Common myeloid progenitor, CD34-positive (primary cell): ENCODE measurements at places on chromosomes 5 and 9.

- no peak overlapping the region for H3K27ac ChIP-seq
- no peak for DNase-seq
- H3K4me1 ChIP-seq = no peaks in the 10 kb centered on the region
- no peak overlapping the region for H3K4me3 ChIP-seq
- H3K27me3 ChIP-seq = no peaks in the 10 kb centered on the region
These were observed 105.1 kb downstream of the PHF2 start for GRCh38 chr9:93681269-93682154.

DNA sequence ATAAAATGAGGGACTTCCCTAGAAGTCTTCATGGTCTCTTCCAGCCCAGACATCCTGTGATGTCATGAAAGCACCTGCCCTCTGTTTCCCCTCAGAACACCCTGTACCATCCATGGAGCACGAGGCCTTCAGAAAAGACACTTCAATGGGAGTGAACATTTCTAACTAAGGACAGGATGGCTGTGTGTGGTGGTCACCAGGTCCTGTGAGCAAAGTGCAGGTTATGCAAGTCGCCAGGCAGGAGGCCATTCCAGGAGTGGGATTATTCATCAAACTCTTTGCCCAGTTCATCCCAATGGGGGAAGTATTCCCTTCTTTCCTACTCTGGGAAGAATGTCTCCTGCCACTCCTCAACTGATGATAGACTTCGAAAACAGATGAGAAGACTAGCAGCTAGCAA lies 80.5 kb downstream of the SLC1A3 start:
- peaks cover 41% of the 10 kb centered on the region for H3K4me1 ChIP-seq
- no peak overlapping the region for H3K4me3 ChIP-seq
- H3K27ac ChIP-seq = no peak overlapping the region
- DNase-seq = no peak
- H3K36me3 ChIP-seq = no peaks in the 10 kb centered on the region

DNA sequence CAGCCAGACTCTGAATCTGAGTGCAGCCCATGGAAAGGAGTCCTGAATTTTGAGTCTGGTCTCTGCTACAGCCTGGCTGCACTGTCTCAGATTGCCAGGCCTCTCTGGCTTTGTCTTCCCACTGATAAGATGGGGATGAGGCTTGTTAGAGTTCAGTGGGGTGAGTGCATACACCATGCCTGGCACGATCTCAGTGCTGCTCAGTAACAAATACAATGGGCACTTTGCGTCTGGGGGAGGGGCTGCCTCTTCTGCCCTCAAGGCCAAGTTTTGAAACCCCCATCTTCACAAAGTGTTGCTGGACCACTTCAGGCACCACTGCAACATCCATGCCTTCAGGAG lies 49.0 kb downstream of the PPARGC1B start:
- no peak overlapping the region for H3K27ac ChIP-seq
- H3K36me3 ChIP-seq = peaks cover 3% of the 10 kb centered on the region
- no peaks in the 10 kb centered on the region for H3K27me3 ChIP-seq

GRCh38 chr5:90353254-90353653 lies 56.3 kb downstream of the CETN3 start:
- no peaks in the 10 kb centered on the region for H3K36me3 ChIP-seq
- no peaks in the 10 kb centered on the region for H3K27me3 ChIP-seq
- no peak overlapping the region for H3K4me3 ChIP-seq
- H3K4me1 ChIP-seq = no peaks in the 10 kb centered on the region
- H3K27ac ChIP-seq = no peak overlapping the region

DNA sequence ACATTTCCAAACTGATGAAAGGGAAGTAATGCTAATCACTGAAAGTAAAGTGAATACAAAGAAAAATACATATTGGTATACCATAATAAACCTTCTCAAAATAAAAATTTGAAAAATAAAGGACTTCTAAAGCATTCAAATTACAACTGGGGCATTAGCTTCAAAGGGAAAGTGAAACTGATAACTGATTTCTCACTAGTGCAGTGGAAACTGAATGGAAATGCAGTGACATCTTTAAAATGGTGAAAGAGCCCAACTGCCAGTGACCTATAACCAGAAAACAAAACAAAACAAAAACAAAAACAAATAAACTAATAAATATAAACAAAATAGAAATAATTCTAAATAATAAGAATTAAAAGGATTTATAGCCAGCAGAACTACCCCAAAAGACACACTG lies 297.5 kb upstream of the GRIN3A start:
- H3K27ac ChIP-seq = no peak overlapping the region
- no peaks in the 10 kb centered on the region for H3K4me1 ChIP-seq
- H3K36me3 ChIP-seq = no peaks in the 10 kb centered on the region
- no peak overlapping the region for H3K4me3 ChIP-seq
- no peaks in the 10 kb centered on the region for H3K27me3 ChIP-seq

DNA sequence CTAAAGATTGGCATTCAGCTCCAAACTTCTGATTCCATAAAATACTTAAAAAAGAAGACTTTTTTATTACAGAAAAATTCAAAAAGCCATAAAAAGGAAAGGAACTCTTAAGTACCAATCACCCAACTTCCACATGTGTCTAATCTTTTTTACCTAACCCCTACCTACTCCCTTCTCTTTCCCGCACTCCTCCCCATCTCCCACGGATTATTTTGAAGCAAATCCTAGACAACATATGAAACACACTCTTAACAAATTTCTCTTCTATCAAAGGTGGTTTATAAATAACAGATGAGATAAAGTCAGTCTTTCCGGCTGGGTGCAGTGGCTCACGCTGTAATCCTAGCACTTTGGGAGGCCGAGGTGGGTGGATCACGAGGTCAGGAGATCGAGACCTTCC lies 5.9 kb upstream of the DENND4C start:
- peaks cover 5% of the 10 kb centered on the region for H3K4me1 ChIP-seq
- no peaks in the 10 kb centered on the region for H3K36me3 ChIP-seq
- DNase-seq = no peak
- no peak overlapping the region for H3K4me3 ChIP-seq

DNA sequence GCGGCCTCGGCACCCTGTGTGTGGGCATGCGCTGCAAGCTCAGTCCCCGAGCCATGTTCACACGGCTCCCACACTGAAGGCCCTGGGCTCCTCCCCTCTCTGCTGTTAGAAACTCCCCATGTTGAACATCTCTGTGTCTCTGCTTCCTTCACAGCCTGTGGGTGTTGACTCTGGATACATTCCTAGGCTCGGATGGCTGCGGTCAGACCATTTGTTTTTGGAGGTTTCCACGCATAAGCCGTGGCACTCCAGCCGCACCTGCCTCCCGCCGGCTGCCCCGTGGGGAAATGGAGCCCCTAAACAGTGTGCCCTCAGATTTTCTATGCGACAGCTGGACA lies 31.2 kb upstream of the LRRC14B start:
- H3K27ac ChIP-seq = no peak overlapping the region
- H3K36me3 ChIP-seq = no peaks in the 10 kb centered on the region
- no peak overlapping the region for H3K4me3 ChIP-seq

- H3K27me3 ChIP-seq = peaks cover 90% of the 10 kb centered on the region
- no peak overlapping the region for H3K27ac ChIP-seq
- no peaks in the 10 kb centered on the region for H3K4me1 ChIP-seq
- H3K4me3 ChIP-seq = no peak overlapping the region
- H3K36me3 ChIP-seq = no peaks in the 10 kb centered on the region
These were observed 1.3 kb upstream of the NFIB start for GRCh38 chr9:14314929-14315874.

DNA sequence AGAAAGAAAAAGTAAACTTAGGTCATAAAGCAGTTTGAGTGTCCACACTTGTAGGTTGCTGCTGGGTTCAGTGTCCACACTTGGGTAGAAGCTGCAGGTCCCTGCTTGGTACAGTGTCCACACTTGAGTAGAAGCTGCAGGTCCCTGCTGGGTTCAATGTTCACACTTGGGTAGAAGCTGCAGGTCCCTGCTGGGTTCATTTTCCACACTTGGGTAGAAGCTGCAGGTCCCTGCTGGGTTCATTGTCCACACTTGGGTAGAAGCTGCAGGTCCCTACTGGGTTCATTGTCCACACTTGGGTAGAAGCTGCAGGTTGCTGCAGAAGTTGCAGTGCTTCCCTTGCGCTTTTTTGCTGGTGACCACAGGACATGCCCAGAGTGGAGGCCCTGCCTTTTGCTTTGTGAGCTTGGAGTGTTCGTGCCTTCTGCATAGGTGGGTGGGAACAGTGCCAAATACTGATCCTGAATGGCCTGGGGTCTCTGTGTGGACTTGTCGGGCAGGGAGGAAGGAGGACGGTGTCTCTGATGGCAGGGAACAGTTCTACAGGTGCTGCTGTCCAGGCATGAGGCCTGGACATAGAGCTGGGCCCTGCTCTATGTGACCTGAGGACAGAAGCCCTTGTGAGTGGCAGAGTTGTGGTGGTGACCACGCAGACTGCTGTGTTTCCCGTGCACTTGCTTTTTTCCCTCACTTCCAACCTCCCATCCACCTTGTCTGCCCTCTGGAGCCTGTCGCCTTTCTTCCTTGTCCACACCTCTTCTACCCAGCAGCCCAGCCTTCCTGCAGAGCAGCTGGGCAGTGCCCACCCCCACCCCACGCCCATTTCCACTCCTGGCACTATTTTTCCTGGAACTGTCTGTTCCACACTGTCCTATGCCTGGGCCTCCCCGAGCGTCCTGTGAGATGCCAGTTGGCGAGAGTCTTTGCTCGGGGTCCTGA lies 120.8 kb downstream of the EHMT1 start:
- peaks cover 4% of the 10 kb centered on the region for H3K4me1 ChIP-seq
- DNase-seq = no peak
- H3K27me3 ChIP-seq = no peaks in the 10 kb centered on the region

DNA sequence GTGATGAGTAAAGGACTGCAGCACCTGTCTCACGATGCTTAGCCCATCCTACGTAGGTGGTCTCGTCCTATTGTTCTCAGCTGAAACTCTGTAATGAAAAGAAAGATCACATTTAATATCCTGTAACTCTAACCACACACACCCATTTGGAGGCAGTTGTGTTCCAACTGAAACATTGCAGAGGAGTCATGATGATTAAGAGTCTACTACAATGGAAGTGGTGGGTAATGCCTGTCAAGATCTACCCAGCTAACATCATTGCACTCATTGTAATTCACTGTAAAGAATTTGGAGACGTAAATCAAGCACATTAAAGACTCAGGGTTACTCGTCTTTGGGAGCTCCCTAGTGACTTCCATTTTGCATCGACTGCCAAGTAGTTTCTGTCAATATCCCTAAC lies 106.0 kb upstream of the PTPN3 start:
- H3K4me1 ChIP-seq = peaks cover 8% of the 10 kb centered on the region
- H3K4me3 ChIP-seq = no peak overlapping the region
- no peaks in the 10 kb centered on the region for H3K27me3 ChIP-seq
- H3K36me3 ChIP-seq = no peaks in the 10 kb centered on the region
- H3K27ac ChIP-seq = no peak overlapping the region
- no peak for DNase-seq

DNA sequence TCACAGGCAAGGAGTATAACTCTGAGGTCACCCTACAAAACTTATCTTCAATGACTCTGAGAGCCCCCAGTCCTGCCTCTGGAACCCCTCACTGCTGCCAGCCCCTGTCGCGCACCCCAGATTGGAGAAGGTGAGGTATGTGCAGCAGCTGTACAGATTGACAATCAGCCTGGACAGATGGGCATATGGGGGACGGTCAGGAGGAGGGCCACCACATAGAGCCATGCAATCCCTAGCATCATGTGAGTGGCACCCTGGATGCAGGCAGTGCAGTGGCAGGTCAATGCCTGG lies 90.1 kb downstream of the LMX1B start:
- no peak overlapping the region for H3K4me3 ChIP-seq
- DNase-seq = no peak
- peaks cover 24% of the 10 kb centered on the region for H3K27me3 ChIP-seq
- H3K4me1 ChIP-seq = no peaks in the 10 kb centered on the region
- H3K36me3 ChIP-seq = no peaks in the 10 kb centered on the region

DNA sequence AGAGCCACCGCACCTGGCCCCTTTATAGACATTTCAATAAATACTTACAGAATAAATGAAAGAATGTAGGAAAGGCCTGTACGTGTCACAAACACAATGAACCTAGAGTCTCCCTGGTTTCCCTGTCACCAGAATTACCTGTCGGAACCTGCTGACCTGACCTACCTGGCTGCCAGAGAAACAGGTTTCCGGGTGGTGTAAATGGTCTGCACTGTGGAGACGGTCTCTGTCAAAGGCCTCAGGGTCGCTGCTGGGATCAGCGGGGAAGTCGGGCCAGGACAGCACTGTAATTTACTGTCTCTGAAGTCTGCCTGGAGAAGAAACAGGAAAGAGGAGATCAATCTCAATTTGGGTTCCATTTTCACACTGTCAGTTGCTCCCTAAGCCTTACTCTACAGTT lies 9.3 kb upstream of the FRRS1L start:
- DNase-seq = no peak
- H3K4me1 ChIP-seq = no peaks in the 10 kb centered on the region
- peaks cover 21% of the 10 kb centered on the region for H3K27me3 ChIP-seq
- no peak overlapping the region for H3K4me3 ChIP-seq
- no peak overlapping the region for H3K27ac ChIP-seq
